GM03348 (cell line): ENCODE measurements at places on chromosomes 1 and 21.

DNA sequence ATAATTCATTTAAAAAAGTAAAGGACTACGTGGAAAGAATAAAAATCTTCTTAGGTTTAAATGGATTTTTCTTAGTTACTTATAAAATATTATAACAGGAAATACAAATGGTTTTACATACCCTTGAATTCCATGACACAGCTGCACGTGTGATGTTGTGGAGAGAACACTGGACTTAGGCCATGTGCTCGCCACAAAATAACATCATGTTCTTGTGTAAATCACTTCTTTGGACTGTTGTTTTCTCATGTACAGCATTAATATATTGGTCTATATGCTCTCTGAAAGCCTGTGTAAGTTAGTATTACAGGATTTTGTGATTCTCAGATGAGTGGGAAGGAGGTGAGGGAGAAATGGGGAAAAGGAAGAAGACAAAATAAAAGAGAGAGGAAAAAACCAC, 228.2 kb downstream of the DNM3 start:
- peak; percentile 28 for DNase-seq

DNA sequence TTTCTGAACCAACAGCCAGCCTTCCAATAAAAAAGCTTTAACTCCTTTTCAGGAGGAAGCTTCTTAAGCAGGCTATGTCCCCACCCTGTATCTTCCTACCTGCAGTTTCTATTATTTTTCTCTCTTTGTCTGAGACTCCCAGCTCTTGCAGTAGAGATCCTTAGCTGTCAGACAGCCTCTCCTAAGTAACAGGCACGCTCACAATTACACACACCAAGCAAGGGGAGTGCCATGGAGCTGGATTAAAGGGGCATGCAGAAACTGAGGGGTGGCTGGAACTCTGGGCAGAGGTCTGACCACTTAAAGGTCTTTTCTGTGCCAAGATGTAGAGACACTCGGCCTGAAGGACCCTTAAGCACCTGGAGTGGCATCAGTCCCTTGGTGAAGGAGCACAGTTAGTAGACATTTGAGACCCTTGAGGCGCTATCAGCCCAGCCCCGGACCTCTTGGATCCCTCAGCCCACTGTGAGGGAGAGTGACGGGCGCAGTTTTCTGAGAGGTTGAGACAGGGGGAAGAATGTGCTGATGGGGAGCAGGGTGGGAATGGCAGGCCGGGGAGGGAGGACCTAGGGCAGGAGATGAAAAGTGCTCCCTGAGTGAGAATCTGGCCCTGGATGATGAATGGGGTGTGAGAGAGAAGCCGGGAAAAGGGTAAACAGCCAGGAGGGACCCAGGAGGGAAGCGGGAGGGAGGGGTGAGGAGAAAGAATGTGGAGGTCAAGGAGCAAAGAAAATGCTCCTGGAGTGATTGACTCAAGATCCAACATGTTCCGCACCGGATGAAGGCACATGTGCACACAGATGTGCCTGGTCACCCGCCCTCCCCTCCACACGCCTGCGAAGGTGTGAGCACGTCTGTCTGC, 13.3 kb downstream of the PLXNA2 start:
- no peak for DNase-seq

GRCh38 chr21:41677671-41678015, 89.2 kb downstream of the RIPK4 start:
- DNase-seq = no peak

- DNase-seq = no peak
Observed at GRCh38 chr21:42379426-42380215, 13.3 kb upstream of the TFF1 start.

- no peak for DNase-seq
Observed at GRCh38 chr1:29524285-29525065, 288.2 kb downstream of the PTPRU start.

GRCh38 chr1:206909161-206909882, 12.1 kb downstream of the IL24 start:
- peak; percentile 48 for DNase-seq

DNA sequence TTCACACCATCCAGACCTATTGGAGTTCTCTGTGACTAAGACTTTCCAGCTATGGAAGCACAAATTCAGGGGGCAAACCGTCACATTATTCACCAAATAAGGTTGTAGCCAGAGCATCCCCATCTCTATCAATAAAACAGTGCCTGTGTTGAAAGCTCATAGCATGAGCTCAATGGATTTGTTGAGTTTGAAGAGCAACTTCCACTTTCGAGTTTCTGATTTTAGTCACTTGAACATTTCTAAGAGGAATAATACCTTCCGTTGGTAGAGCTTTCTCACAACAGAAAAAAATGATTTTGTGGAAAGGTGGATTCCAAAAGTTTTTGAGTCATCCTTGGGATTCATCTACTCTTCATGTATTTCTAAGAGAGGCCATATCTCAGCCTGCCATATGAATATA, 13.0 kb upstream of the ELAVL4 start:
- DNase-seq = no peak

GRCh38 chr1:41610361-41610760, 125.9 kb upstream of the EDN2 start:
- DNase-seq = no peak
